ENCODE measurements at places on chromosomes 1 and 21. TPM values are rescaled to one million over a fixed set of nuclear protein-coding genes. Genes with fewer than 3 reads are reported as not detected.

- peak; percentile 36 for DNase-seq
These were observed 706 bp downstream of the C21orf91 start for GRCh38 chr21:17818186-17819113.

DNA sequence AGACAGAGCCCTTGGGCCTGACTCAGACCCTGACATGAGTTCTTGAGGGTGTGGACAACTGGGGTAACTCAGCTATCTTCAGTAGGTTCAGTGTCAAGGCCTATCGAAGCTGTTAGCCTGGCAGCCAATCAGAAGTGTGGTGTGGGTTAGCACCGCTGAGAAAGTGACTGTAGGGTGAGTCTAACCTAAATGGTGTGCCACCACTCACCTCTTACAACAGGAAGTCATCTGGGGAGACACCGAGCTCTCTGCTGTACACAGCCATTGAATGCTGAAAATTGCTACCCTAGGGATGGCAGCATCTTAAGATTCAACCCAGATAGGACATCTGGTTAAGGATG lies 44.6 kb downstream of the RASSF5 start:
- no peak for DNase-seq

- no peak for DNase-seq
These were observed 58.9 kb upstream of the ADARB1 start for GRCh38 chr21:45015469-45015860.

GRCh38 chr1:230797942-230798365 lies 50.8 kb downstream of the CAPN9 start:
- DNase-seq, result peak; percentile 68

DNA sequence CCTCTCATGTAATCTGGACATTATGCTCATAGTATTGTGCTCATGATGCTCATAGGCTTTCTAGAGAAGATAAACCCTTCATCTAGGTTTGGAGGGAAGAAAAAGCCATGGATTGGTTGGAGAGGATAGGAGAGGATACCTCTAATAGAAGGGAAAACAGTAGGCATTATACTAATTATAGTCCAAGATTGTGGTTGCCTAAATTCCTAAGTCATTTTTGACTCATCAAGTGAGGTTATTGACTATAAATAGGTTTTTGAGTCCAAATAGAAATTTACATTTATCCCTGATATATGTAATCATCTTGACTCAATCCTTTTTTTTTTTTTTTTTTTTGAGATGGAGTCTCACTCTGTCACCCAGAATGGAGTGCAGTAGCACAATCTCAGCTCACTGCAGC lies 5.0 kb downstream of the SYT11 start:
- no peak for DNase-seq

GRCh38 chr1:193589597-193590040 lies 403.2 kb upstream of the B3GALT2 start:
- DNase-seq, result peak; percentile 57

DNA sequence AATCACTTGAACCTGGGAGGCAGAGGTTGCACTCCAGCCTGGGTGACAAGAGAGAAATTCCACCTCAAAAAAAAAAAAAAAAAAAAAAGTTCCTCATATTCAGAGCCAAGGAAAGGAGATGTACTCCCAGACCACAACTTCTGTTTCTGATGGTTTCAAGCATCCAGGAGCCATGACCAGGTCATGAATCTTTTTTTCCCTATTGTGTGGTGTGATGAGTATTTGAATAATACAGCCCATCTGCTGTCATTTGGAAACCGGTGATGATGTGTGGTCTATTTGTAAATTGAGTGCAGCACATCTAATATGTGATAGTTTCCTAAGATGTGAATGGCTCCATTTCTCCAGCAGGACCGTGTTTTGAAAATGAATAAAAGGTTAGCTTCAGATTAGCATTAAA lies 18.6 kb downstream of the PIK3CD start:
- DNase-seq, result no peak

- no peak for DNase-seq
These were observed 39.0 kb upstream of the PPM1J start for GRCh38 chr1:112754116-112754628.

DNA sequence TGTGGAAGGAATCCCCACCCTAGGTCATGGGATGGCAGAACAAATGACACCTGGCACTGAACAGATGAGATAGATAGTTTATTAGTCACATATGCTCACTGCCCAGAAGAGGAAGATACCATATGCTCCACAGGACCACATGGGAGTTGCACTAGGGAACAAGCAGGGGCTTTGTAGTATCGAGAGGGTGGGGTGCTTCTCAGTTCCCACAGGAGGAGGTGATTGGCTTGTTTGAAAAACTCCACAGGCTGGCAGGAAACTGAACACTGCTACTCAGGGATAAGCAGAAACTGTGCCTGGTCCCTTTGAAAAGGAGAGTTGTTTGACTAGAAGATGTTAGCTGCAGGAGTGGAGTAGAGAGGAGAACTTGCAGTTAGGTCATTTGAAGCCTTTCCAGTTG lies 31.9 kb upstream of the RXRG start:
- no peak for DNase-seq

- DNase-seq, result peak; percentile 18
These were observed 93.6 kb downstream of the OLFML2B start for GRCh38 chr1:161930064-161930463.

Gene CHIT1
- total RNA-seq, result 2.6 TPM

DNA sequence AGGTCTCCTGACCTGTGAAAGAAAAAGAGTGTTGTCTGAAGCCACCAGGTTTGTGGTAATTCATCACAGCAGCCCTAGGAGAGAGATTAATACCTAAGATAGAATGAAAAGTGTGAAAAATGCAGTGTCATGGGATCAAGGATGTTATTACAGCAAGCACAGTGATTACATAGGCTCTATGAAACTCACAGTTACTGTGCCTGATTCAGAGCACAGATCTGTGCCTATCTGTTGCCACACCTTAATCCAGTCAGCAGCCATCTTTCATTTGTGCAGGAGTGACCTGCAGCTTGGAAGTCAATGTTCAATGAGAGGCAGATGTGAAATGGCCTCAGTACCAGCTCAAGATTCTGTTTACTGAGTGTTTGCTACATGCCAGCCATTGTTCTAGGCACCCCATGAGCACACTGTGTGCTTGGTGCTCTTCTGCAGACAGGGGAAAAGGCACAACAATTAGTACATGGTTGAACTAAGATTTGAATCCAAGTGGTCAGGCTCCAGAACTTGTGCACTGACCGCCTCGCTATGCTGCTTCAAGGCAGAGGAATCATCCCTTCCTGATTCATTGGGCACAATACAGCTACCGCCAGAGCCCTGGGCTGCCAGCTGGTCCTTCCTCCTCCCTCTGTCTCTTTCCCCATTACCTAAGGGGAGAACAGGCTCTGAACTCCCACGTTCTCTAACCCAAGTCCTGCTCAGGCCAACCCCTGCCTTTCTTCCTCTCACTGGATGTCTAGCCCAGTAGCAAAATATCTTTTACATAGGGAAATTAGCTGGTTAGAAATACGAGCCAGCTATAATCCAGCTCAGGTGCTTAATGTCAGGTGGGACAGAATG lies 56.3 kb upstream of the NEK2 start:
- DNase-seq, result no peak

Gene MYCL
- total RNA-seq, result 9.6 TPM

DNA sequence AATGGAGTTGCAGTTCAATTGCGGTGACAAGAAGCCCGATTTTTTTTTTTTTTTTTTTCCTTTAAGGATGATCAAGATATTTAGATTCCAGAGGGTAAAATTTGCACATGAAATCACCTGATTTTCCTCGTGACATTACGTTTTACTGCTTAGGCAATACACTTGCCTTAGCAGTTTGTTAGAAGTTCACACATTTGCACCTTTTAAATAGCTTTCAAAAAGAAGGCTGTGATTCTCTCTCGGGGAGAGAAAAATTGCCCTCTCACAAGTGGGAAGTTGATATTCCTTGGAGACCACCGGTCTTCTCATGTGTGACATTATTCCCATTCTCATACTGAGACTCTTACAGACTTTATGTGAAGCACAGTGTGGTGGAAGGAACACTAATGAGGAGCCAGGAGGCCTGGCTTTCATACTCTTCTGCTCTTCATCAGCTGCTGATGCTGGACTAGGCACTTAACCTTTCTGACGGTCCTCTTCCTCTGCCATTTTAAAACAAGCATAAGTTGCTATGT lies 69.8 kb upstream of the HSPA13 start:
- DNase-seq, result no peak

DNA sequence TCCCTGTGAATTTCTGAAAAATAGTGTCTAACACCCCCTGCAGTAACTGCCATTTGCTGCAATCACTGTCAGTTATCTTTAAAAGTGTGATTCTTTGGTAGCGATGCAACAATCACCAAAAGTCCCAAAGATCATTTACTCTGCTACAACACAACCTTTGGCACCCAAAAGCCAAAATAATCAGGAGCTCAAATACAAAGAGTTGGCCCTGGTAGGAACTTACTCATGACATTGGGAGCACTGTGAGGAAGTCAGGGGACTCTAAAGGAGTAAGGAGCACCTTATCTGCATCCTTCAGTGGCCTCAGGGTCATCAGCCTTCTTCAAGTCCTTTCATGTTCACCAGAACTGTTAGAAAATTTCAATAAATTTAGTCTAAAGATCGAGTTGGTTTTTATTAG lies 54.6 kb downstream of the SLC16A1 start:
- DNase-seq, result no peak

DNA sequence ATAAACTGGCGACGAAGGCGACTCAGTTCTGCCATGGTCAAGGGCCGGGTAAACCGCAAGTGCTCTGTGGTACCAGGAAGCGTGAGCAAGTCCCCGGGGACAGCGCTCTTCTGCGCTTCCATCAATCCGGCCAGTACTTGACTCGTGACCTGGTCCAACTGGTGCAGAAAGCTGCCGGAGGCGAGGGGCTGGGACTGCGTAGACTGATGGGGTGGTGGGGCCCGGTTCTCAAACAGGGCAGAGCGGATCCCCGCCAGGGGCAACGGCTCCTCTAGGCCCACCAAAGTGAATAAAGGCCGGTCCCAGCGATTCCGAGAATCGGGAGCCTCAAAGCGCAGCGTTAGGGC lies 852 bp downstream of the KTI12 start:
- no peak for DNase-seq

GRCh38 chr1:229062135-229062534 lies 208.8 kb upstream of the RAB4A start:
- DNase-seq, result no peak

DNA sequence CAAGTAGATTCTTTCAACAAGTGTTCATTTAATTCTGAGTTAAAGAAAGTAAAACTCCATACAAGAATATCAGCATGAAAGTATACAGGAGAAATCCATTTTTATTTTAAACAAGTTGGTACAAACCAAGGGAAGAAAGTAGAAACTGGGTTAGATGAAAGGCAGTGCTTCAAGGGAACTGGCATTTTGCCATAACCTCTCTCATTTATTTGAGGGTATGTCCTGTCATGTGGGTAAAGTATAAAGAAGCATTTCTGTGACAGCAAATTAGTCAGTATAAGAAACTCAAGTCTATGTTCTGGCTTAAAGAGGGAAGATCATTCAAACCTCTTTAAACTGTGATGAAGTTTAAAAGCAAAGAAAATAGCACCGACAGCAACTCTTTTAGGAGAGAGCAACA lies 32.0 kb downstream of the OLFM3 start:
- DNase-seq, result no peak

Data from skin of body (tissue), 3 donors.